Upper lobe of right lung (tissue), 1 donor: ENCODE measurements at places on chromosomes 5 and 9.

DNA sequence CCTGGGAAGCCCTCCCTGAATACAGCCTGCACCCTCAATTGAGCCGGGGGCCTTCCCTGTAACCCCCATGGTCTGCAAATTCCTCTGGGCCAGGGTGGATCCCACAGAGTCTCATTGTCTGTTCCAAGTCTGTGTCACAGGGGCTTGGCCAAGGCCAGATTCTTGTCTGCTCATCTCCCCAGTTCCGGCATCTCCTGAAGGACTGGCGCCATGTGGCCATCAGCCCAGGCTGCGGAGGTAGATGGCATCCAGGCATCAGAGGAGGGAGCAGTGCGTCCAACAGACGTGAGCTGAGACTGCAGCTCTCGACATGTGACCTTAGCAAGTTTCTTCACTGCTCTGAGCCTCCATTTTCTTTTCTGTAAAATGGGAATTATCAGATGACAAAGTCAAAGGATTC, 37.3 kb upstream of the RPL26L1 start:
- peaks cover 54% of the 10 kb centered on the region for H3K36me3 ChIP-seq
- no peak for DNase-seq
- H3K4me3 ChIP-seq, result no peak overlapping the region
- H3K27me3 ChIP-seq, result no peaks in the 10 kb centered on the region
- H3K4me1 ChIP-seq, result peaks cover 16% of the 10 kb centered on the region

- no peaks in the 10 kb centered on the region for H3K27me3 ChIP-seq
- DNase-seq, result no peak
- H3K4me1 ChIP-seq, result no peaks in the 10 kb centered on the region
- H3K36me3 ChIP-seq, result no peaks in the 10 kb centered on the region
Observed at GRCh38 chr5:56330167-56330566, 97.0 kb upstream of the ANKRD55 start.

GRCh38 chr9:124794902-124795491, 18.1 kb downstream of the OLFML2A start:
- no peak for DNase-seq
- peak overlapping the region; percentile 11 for H3K27ac ChIP-seq
- H3K36me3 ChIP-seq, result no peaks in the 10 kb centered on the region
- H3K4me3 ChIP-seq, result no peak overlapping the region
- H3K27me3 ChIP-seq, result no peaks in the 10 kb centered on the region
- peaks cover 24% of the 10 kb centered on the region for H3K4me1 ChIP-seq

DNA sequence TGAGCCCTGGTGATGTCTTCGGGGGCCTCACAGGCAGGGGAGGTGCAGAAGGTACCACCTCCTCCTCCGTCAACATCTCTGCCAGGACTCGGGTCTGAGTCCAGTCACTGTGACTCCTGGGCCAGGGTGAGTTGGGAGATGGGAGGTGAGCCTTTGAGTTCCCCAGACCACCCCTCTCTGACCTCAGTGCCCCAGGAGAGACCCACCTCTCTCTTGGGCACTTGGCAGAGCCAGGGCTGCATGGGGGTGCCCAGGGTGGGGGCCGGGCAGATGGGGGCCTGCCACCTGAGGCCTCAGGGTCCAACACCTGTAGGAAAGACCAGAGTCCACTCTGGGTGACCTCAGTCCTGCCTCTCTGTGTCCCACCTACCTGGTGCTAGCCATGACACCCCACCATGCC, 6.8 kb downstream of the KIF12 start:
- peaks cover 9% of the 10 kb centered on the region for H3K27me3 ChIP-seq
- no peaks in the 10 kb centered on the region for H3K36me3 ChIP-seq
- no peak overlapping the region for H3K4me3 ChIP-seq
- peak; percentile 46 for DNase-seq
- no peak overlapping the region for H3K27ac ChIP-seq
- H3K4me1 ChIP-seq, result no peaks in the 10 kb centered on the region

GRCh38 chr9:26260238-26260637, 582.0 kb upstream of the TUSC1 start:
- H3K27ac ChIP-seq, result no peak overlapping the region
- H3K4me3 ChIP-seq, result no peak overlapping the region
- H3K27me3 ChIP-seq, result no peaks in the 10 kb centered on the region
- no peaks in the 10 kb centered on the region for H3K36me3 ChIP-seq
- DNase-seq, result no peak
- H3K4me1 ChIP-seq, result no peaks in the 10 kb centered on the region

DNA sequence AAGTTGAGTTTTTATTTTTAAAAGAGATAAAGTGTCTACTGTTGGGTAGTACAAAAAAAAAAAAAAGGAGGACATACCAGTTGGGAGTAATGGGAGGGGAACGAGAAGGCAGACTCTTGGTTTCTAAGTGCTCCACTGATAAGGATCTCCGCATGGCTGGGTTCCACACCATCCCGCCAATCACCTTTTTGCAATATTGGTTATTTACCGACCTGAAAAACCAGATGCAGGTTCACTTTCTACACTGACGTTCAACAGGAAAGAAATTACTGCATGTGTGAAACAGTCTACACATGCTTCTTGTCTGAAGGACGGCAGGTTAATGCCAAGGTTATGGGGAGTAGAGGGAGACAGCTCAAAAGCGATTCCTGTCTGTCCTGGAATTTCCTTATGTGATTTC, 75.5 kb downstream of the PTPN3 start:
- no peaks in the 10 kb centered on the region for H3K36me3 ChIP-seq
- peaks cover 3% of the 10 kb centered on the region for H3K4me1 ChIP-seq
- no peaks in the 10 kb centered on the region for H3K27me3 ChIP-seq
- H3K4me3 ChIP-seq, result no peak overlapping the region
- H3K27ac ChIP-seq, result no peak overlapping the region

DNA sequence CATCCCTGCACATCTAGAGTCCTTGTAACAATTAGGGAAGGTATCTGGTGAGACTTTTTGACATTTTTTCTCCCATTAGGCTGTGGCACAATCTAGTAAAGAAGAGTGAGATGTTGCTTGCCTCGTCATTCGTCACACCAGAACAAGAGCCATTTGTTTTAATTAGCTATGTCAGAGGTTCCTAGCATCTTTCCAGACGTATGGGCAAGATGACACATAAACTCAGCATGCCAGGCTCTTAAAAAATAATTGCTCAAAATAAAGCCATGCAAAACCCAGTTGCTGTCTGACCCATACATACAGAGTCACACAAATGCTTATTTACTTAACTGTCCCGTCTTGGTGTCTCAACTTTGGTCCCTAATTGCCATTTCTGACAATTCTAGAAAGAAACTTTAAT, 125.9 kb downstream of the TRPM3 start:
- H3K27me3 ChIP-seq, result no peaks in the 10 kb centered on the region
- H3K36me3 ChIP-seq, result no peaks in the 10 kb centered on the region
- no peak overlapping the region for H3K27ac ChIP-seq
- no peak for DNase-seq
- no peaks in the 10 kb centered on the region for H3K4me1 ChIP-seq

DNA sequence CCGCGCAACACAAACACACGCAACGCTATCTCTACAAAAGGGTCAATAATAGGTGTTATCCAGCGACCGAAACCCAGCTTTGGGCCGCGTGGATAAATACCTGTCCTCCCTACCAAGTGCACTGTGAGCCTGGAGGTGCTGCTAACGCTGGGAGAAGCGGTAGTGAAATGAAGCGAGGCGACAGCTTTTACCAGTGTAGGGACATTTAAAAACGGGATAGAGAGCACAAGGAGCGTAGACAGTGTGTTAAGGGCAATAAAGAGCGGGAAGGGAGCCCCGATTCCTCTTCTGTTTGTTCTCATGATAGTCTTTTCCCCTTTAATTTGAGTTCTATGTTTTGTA, 421 bp upstream of the DEPDC1B start:
- no peaks in the 10 kb centered on the region for H3K27me3 ChIP-seq
- peak overlapping the region; percentile 24 for H3K27ac ChIP-seq
- H3K4me3 ChIP-seq, result peak overlapping the region; percentile 79
- peaks cover 15% of the 10 kb centered on the region for H3K4me1 ChIP-seq
- no peaks in the 10 kb centered on the region for H3K36me3 ChIP-seq

GRCh38 chr5:5544094-5544663, 121.7 kb downstream of the ICE1 start:
- H3K36me3 ChIP-seq, result no peaks in the 10 kb centered on the region
- no peaks in the 10 kb centered on the region for H3K27me3 ChIP-seq
- H3K4me1 ChIP-seq, result no peaks in the 10 kb centered on the region
- no peak for DNase-seq
- H3K4me3 ChIP-seq, result no peak overlapping the region

GRCh38 chr9:78939311-78940065, 632.3 kb upstream of the TLE4 start:
- H3K4me3 ChIP-seq, result no peak overlapping the region
- no peaks in the 10 kb centered on the region for H3K4me1 ChIP-seq
- H3K27ac ChIP-seq, result no peak overlapping the region
- H3K27me3 ChIP-seq, result no peaks in the 10 kb centered on the region
- H3K36me3 ChIP-seq, result no peaks in the 10 kb centered on the region

- H3K27me3 ChIP-seq, result no peaks in the 10 kb centered on the region
- peaks cover 22% of the 10 kb centered on the region for H3K4me1 ChIP-seq
- H3K4me3 ChIP-seq, result no peak overlapping the region
- no peak for DNase-seq
- H3K36me3 ChIP-seq, result peaks cover 48% of the 10 kb centered on the region
- no peak overlapping the region for H3K27ac ChIP-seq
Observed at GRCh38 chr9:35808433-35808832, 3.6 kb downstream of the SPAG8 start.
